NCI-H1417 (cell line): ENCODE measurements at places on chromosomes 7 and 10.

GRCh38 chr7:8373851-8374250, 59.6 kb upstream of the NXPH1 start:
- DNase-seq, result no peak

GRCh38 chr10:114180937-114181336, 1.8 kb downstream of the TDRD1 start:
- no peak for DNase-seq

DNA sequence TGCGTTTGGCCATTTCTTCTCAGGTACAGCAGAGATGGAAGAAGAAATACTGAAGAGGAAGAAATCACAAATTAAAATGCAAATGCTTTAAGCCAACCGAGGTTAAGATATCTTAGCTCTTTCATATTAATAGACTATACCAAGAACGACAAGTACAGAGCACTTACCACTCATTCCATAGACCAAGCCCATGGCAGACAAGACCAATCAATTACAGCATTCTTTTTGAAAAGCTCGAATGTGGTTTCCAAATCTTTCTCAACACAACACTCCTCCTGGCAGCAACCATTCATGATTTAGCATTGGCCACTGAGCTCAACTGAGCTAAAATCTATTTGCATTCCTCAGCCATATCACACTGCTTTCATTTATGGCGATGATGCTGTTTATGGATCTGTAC, 2.7 kb downstream of the ASAH2 start:
- DNase-seq, result no peak

DNA sequence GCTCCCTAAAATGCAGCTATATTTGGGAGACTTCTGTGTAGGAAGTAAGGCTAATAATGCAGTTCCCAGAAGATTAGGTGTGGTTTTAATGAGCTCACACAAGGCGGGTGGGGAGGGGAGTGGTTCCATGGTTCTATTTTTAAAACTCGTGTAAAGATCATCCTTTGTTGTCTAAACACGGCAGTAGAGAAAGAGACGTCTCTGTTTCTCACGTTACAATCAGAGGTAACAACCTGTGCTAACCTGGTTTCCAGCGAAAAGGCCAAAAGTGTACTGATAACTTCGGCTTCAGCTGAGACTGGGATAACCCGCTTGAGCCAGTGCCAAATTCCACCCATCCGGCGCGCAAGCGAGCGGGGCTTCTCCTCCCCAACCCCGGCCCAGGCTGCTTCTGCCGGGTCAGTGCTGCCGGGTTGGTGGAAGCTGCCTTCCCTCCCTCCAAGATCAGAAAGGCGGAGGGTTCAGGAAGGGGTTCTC, 2.5 kb upstream of the MAP3K8 start:
- DNase-seq, result no peak

GRCh38 chr10:77560471-77560870, 77.1 kb downstream of the KCNMA1 start:
- peak; percentile 52 for DNase-seq

GRCh38 chr7:2522780-2523433, 3.3 kb downstream of the LFNG start:
- peak; percentile 17 for DNase-seq

DNA sequence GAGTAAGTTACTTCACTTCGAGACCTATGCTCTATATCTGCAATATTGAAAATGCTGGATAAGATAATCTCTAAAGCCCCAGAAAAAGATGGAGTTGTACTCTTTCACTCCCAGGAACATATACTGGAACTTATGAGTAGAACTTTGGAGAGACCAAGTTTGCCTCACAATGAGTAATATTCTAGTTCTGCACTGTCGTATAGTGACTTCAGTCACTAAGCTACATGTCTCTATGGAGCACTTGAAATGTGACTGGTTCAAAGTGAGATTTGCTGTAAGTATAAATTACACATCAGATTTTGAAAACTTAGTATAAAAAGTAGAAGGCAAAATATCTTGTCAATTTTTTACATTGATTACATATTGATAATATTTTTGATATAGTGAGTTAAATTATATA, 116.4 kb downstream of the PTEN start:
- DNase-seq, result no peak

- DNase-seq, result no peak
Observed at GRCh38 chr7:106346678-106347217, 62.0 kb upstream of the NAMPT start.

GRCh38 chr10:12587451-12587888, 238.1 kb downstream of the CAMK1D start:
- DNase-seq, result peak; percentile 24

- DNase-seq, result peak; percentile 14
Observed at GRCh38 chr10:96301616-96302015, 2.6 kb upstream of the DNTT start.

GRCh38 chr10:53682885-53683284, 910.3 kb upstream of the MBL2 start:
- DNase-seq, result no peak

DNA sequence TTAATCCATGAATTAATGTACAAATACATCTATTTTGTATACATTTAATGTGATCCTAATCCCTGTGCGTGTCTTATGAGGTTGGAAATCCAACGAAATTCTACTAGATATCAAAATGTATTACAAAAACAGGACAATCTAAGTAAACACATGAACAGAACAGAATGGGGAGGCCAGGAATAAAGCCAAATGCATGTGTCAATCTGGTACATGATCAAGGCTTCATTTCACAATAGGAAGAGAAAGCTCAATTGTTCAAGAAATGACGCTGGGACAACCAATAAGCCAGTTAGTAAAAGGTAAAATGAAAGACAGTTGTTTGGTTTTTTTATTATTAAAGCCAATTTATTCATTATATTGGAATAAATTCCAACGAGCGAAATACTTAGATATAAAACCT, 83.0 kb downstream of the COL13A1 start:
- no peak for DNase-seq

GRCh38 chr7:112462236-112462635, 12.0 kb downstream of the IFRD1 start:
- no peak for DNase-seq

DNA sequence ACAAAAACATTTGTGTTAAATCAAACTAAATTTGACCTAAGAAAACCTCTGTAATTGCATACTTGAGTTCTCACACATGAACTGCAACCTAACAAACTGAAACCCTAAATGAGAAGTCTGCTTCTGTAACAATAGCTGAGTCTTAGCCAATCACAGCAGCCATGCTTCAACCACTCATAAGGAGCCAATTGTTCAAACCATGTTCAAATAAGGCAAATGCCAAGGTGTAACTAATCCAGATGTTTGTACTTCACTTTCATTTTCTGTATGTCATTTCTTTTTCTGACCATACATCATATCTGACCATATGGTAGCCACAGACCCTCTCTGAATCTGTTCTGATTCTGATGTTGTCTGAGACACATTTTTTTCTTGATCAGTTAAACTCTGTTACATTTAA, 47.5 kb upstream of the ANTXRL start:
- DNase-seq, result no peak

GRCh38 chr7:67821116-67821515, 824.5 kb downstream of the TYW1 start:
- no peak for DNase-seq

DNA sequence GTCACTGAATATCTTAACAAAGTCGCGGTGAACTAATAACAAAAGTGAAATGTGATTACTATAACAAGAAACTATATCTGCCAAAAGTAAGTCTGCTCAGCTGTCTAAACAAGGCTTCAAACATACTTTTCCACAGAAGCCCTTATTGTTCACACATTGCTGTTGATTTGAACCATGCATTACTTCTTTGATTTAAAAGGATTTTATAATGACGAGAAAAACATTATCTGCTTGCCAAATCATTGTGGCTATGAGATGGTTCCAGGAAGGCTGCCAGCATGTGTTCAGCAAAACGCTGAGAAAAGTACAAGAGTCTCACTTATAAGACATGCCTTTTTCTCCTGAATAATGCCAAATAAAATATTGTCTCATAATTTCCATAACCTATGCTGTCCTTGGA, 24.4 kb downstream of the RNF133 start:
- DNase-seq, result no peak

- no peak for DNase-seq
Observed at GRCh38 chr10:82981137-82981723, 1106.2 kb downstream of the NRG3 start.

DNA sequence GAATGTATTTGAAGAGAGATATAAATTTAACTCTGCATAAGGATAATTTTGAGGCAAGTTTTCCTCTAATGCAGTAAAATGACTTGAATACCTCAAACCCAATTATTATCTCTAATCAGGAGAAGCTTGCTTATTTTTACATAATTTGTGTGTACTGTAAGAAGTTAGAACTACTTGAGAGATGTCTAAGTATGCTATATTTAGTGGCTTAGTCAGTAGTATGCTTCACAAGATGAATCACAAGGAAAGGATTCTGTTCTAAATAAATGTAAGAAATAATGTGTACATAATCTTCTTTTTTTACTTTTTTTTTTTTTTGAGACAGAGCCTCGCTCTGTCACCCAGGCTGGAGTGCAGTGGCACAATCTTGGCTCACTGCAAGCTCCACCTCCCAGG, 13.7 kb downstream of the PHTF2 start:
- DNase-seq, result no peak

- DNase-seq, result peak; percentile 34
Observed at GRCh38 chr10:23314835-23315239, 29.8 kb downstream of the C10orf67 start.

GRCh38 chr7:127151379-127151778, 101.4 kb downstream of the GRM8 start:
- DNase-seq, result no peak

- DNase-seq, result no peak
Observed at GRCh38 chr7:16309129-16309528, 112.2 kb downstream of the CRPPA start.

GRCh38 chr7:25900245-25900644, 251.8 kb upstream of the NFE2L3 start:
- no peak for DNase-seq

GRCh38 chr10:1542941-1543340, 194.4 kb downstream of the ADARB2 start:
- no peak for DNase-seq

GRCh38 chr7:97623333-97623732, 108.6 kb upstream of the TAC1 start:
- DNase-seq, result no peak

GRCh38 chr10:123986736-123987135, 95.1 kb upstream of the CPXM2 start:
- no peak for DNase-seq

- no peak for DNase-seq
Observed at GRCh38 chr7:24922099-24922773, 57.7 kb downstream of the OSBPL3 start.

GRCh38 chr7:32093415-32094408, 23.5 kb upstream of the PDE1C start:
- DNase-seq, result no peak

DNA sequence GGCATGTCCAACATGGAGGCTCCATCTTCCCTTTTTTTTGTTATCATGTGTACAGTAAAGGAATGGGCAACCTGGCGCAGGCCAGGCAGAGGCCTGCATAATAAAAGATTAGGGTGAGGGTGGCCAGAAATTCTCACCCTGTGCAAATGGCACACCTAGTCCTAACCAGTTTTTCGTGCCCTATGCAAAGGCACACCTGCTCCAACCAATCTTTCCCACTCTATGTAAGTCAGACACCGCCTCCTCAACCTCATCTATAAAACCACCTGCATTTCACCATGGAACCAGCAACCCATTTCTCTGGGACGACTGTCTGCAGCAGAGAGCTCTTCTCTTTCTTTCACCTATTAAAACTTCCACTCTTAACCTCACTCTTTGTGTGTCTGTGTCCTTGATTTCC, 16.1 kb downstream of the TBATA start:
- no peak for DNase-seq

GRCh38 chr10:13893926-13894325, 307.2 kb downstream of the PRPF18 start:
- DNase-seq, result no peak

GRCh38 chr10:122487174-122487765, 25.9 kb downstream of the HTRA1 start:
- DNase-seq, result peak; percentile 78

- DNase-seq, result no peak
Observed at GRCh38 chr10:107728807-107729206, 564.3 kb upstream of the SORCS1 start.

DNA sequence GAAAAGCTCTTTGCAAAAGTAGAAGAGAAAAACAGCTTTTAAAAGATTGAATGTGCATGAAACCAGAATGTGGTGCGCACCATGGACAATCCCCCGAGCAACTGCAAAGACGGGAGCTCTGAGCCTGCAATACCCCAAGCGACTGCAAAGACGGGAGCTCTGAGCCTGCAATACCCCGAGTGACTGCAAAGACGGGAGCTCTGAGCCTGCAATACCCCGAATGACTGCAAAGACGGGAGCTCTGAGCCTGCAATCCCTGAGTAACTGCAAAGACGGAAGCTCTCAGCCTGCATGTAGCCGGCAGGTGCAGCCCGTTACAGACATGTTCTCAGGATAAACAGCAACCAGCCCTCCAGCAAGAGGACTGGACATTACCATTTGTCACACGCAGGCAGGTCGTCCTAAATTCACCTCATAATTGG, 6.2 kb downstream of the ZNF775 start:
- peak; percentile 61 for DNase-seq

GRCh38 chr7:1045069-1046063, 1.0 kb downstream of the GPR146 start:
- DNase-seq, result no peak

DNA sequence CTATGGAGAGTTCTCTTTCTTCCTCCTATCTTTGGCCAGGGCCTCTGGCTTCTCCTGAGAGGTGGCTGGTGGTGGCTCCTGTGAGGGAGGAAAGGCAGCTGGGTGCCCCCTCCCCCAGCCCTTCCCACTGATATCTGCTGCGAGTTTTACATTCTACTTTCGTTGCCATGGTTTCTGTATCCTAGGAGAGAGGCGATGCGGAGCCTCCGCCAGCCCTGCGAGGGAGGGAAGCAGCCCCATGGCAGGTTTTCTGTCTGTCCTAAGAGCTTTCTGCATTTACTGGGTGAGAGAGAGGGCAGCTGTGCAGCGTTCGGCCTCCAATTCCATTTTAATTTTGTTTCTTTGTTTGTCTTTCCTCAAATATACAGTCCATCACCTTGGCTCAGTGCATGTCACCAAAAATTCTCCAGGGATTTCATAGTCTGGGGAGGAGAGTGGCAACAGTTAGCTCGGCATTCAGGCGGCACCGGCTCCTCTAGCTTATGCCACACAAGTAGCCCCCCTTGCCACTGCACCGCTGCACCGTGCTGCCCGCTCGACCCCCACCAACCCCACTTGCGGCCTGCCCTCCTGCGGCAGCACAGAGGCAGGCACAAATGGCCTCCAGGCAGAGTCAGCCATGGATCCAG, 20.4 kb downstream of the DNAJB12 start:
- peak; percentile 80 for DNase-seq

DNA sequence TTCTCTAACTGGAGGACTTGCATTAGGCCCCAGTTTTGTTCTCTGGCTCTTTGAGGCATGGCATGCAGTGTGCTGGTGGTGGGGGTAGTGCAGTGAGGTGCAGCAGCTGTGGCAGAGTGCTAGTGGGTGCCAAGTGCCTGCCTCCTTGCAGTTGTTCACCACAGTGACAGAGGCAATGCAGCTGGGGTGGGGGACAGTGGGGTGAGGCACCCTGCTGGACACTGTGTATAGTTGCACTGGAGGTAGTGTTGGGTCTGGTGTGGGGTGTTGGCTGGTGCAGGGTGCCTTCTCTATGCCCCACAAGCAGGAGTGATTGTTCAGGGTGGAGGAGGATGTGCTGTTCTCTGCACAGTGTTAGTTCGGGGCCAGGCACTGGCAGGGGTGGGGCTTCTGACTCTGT, 21.7 kb upstream of the KEL start:
- DNase-seq, result no peak

GRCh38 chr10:31101123-31101522, 69.5 kb upstream of the ZNF438 start:
- no peak for DNase-seq
